Smooth muscle cell of trachea (primary cell): ENCODE measurements at places on chromosomes 16 and 17. TPM values are rescaled to one million over a fixed set of nuclear protein-coding genes. Genes with fewer than 3 reads are reported as not detected.

Gene CTRL
- total RNA-seq: 0.33 and 0.44 TPM in 2 replicates

Gene NXPH3
- 0.15 and 0.50 TPM in 2 replicates for total RNA-seq

Gene KRTAP9-9
- not detected in 2 replicates for total RNA-seq

Gene DNAH17
- total RNA-seq: 0.15 TPM in 1 of 2 replicates, not detected in the other

Gene SLFN12
- 27.3 and 34.6 TPM in 2 replicates for total RNA-seq

Gene OR1F1
- not detected in 2 replicates for total RNA-seq

Gene RPUSD1
- 20.5 and 29.6 TPM in 2 replicates for total RNA-seq

Gene SECTM1
- total RNA-seq: 39.7 and 198 TPM in 2 replicates

Gene MT1A
- total RNA-seq: 1.5 and 1.7 TPM in 2 replicates

Gene KRT35
- total RNA-seq: not detected in 2 replicates

Gene GAN
- total RNA-seq: 5.1 and 5.7 TPM in 2 replicates

Gene KRTAP9-2
- not detected in 2 replicates for total RNA-seq

Gene CEP112
- 5.0 and 5.4 TPM in 2 replicates for total RNA-seq

Gene DRC3
- total RNA-seq: 0.83 and 1.2 TPM in 2 replicates

Gene GCGR
- total RNA-seq: not detected in 2 replicates

Gene ABCA8
- 85.1 and 88.7 TPM in 2 replicates for total RNA-seq

Gene JPH3
- not detected in 2 replicates for total RNA-seq

Gene BCAR1
- total RNA-seq: 36.1 and 59.4 TPM in 2 replicates

Gene SLC38A8
- total RNA-seq: 0.17 TPM in 1 of 2 replicates, not detected in the other

Gene KRT32
- not detected in 2 replicates for total RNA-seq

Gene USP43
- not detected in 2 replicates for total RNA-seq

Gene CD300H
- total RNA-seq: not detected in 2 replicates

Gene ANKS4B
- total RNA-seq: not detected in 2 replicates

Gene CBFA2T3
- total RNA-seq: 0.17 TPM in 1 of 2 replicates, not detected in the other

Gene RNF227
- 2.8 and 4.6 TPM in 2 replicates for total RNA-seq

Gene TP53TG3B
- not detected in 2 replicates for total RNA-seq

Gene FAM234A
- 66.8 and 71.5 TPM in 2 replicates for total RNA-seq

Gene TBC1D3E
- not detected in 2 replicates for total RNA-seq

Gene HOXB2
- total RNA-seq: 8.7 and 10.4 TPM in 2 replicates

Gene KRTAP17-1
- not detected in 2 replicates for total RNA-seq

Gene G6PC1
- total RNA-seq: not detected in 2 replicates

Gene TP53TG3F
- not detected in 2 replicates for total RNA-seq

Gene FOXO3B
- 3.8 and 8.1 TPM in 2 replicates for total RNA-seq

Gene LAT
- 0.99 and 1.5 TPM in 2 replicates for total RNA-seq

Gene ETV4
- total RNA-seq: 1.2 and 1.5 TPM in 2 replicates
